ENCODE measurements at places on chromosomes 3 and 15.

DNA sequence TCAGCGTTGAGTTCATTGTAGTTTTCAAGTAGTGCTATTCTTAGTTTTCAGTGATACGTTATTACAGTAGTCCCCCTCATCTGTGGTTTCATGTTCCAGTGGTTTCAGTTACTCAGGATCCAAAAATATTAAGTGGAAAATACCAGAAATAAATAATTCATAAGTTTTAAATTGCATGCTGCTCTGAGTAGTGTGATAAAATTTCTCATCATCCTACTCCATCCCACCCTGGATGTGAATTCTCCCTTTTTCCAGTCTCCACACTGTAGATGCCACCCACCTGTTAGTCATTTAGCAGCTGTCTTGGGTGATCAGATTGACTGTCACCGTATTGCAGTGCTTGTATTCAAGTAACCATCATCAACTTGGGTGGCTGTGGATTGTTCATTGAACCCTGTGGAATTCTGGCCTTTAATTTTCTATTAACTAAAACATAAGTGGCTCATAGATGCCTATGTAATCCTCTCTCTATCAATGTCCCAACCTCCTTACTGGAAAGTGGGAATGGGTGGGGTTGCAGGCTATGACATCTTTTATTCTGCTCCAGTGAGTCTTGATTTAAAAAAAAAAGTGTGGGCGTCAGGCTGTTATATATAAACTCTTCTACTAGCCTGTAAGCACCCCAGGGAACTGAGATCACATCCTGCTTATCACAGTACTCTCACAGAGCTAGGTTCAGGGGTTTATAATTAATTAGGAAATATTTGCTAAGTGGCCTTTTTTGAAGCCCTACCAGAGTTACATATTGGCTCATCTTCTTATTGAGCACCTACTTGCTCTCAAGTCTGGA is 97.5 kb downstream of the CFAP20DC start:
- no peak for DNase-seq

- no peak for DNase-seq
These were observed 19.9 kb downstream of the NDUFB5 start for GRCh38 chr3:179624451-179624850.

DNA sequence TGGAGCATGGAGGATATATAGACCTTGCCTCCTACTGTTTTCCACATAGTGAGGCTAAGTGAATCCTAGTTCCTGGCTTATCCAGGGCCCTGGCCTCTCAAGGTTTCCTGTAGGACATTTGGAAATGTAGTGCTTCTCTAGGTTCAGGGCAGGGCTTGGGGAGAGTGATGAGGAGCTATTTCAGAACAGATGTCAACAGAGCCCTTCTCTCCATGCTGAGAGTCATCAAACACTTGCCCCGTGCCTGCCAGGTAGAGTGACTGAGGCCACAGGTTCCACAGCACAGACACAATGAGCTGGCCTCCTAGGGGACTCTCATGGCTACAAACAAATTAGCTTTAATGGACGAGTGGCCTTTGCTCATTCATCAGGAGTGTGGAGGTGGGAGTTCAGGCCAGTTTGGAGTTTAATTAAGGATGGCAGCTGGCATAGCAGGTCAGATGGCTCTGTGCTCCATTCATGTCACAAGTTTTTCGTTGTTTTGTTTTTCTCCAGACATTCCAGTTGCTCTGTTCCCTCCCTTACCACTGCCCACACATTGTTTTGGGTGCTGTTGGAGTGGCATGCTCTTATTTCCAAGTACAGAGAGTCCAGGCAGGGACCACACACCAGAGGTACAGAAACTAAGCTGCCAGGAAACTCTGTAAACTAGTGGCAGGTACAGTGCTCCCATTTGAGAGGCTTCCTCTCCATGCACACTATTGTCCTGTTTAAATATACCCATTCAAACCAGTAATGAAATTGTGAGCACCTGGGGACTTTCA is 189.8 kb downstream of the RYR3 start:
- no peak for DNase-seq

DNA sequence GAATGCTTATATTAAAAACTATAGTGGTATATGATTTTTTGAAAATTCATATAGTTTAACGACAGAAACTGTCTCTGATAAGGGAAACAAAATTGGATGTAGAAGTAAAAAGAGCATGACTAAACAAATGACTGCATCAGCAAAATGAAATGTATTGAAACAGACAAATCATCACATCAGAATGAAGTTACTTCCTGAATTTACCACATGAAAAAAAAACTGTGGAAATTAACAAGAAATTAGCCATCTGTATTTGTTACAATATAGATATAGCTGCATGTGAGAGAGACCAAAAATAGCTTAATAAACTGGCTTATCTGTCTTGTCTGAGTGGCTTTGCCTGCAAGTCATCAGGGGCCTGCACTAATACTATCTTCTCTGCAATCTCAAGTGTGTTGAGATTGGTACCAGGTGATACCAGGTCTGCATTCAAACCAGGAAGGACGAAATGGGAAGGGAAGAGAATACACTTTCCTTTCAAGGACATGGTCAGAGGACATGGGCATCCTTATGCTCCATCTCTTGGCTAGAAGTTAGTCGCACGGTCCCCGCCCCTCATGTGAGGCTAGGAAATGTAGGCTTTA is 388.7 kb downstream of the GRM7 start:
- no peak for DNase-seq

- no peak for DNase-seq
These were observed 17.4 kb upstream of the ITGA11 start for GRCh38 chr15:68449389-68449788.

DNA sequence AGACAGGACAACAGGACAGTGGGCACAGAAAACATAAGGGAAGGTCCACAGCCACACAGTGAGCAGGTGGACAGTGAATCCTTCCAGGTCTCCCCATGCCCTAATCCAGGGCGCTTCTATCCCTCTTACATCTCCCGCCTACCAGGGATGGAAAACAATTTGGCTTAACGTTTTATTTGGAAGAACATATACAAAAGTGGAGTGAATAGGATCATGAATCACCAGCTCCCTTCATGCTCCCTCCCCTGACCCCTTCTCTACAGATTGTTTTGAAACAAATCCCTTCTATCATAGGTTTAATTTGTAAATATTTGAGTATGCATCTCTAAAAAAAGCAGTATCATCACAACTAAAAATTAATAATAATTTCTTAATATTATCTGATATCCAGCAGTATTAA is 52.5 kb downstream of the CLDN11 start:
- no peak for DNase-seq
